SK-N-DZ (cell line): ENCODE measurements at places on chromosomes 12 and 14.

DNA sequence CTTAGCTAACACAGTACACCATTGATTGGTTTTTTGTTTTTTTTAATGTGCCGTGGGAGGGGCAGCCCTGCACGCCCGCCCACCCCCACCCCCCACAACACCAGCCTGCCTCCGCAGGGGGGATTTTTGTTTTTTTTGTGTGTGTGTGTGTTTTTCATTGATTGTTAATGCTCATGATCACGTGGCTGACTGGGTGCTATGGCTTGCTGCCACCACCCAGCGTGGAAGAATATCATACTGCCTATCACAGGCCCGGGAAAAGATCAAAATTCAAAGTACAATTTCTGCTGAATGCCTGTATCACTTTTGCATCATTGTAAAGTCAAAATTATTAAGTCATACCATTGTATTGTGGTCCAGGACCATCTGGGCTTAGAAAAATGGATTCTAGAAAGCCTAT is 8.3 kb downstream of the RESF1 start:
- DNase-seq: no peak

DNA sequence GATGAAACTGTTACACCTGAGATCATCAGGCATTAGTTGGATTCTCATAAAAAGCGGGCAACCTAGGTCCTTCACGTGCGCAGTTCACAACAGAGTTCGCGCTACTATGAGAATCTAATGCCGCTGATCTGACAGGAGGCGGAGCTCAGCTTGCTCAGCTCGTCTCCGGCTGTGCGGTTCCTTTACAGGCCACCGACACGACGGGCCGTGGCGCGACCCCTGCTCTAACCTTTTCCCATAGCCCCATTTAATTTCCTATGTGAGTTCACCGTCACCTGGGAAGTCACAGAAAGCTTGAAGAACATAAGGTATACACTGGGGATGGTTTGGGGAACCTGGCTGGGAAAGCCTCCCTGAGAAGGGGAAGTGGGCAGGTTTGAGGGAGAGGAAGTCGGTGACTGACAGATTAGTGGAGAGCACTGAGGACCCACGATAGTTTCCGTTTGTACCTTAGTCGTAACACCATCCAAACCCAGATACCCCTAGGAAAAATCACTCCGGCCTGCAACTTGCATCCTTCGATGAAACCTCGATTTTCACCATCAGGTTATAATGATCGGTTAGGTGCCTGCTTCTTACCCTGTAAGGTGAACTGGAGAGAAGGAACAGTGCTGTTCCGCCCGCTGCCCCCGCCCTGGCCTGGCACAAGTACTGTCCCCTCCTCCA is 2.8 kb upstream of the AAAS start:
- peak; percentile 50 for DNase-seq

- no peak for DNase-seq
These were observed 16.5 kb downstream of the NPC2 start for GRCh38 chr14:74476607-74477006.

DNA sequence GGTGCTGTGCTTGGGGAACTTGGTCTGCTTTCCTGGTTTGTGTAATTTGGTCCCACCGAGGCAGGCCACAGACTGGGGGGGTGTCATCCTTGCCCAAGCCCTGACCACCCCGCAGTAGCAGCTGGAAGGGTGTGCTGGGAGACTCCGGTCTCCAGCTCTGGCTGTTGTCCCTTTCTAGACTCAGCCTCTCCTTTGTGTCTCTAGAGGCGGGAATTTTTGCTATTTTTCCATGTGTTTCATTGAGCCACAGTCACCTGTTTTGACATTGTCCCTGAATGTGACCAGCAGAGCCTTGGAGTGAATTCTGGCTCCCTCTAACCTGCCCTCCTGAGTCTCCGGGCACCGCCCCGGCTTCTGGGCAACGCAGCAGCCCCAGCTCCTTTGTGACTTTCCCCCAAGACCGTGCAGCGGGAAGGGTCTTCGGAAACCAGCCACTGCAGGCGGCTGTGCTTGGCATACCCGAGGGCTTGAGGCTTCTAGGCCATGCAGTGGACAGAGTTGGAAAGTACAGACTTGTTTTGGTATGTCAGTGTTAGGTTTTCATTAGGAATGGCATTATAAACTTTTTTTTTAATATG is 98.6 kb downstream of the TNFAIP2 start:
- no peak for DNase-seq

DNA sequence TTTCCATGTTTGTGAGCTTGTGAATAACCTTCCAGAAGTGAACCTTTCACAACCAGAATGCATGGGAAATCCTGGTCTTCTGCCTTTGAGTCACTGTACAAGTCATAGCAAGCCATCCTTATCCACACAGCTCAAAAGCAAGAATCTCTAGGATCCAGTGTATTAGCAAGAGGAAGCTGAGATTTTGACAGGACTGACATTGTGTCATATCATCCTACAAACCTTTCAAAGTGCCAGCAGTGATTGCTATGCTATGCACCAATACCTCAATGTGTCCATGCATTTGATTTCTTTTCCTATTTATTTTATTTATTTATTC is 13.5 kb upstream of the NRDE2 start:
- no peak for DNase-seq

GRCh38 chr12:121626853-121627640 is 717 bp downstream of the ORAI1 start:
- peak; percentile 75 for DNase-seq

GRCh38 chr12:124279846-124280360 is 15.0 kb upstream of the RFLNA start:
- no peak for DNase-seq

- DNase-seq: no peak
These were observed 435.3 kb downstream of the RAD51B start for GRCh38 chr14:68254669-68255527.

DNA sequence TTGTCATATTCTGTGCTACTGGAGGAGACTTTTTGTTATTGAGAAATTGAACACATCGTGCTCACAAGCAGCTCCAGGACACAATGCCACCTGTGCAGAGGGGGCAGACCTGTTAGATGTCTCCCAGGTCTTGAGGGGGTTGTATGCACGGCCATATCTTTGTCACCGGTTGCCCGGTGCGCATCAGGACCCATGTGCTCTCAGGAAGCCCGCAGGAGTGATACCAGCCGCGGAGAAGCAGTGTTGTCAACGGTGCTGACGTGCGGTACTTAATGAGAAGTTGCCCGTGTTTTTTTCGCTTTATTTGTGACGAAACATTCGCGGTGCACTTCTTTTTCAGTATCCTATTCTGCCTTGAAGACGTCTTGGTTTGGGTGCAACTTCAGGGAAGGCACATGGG is 128.2 kb upstream of the RTL1 start:
- no peak for DNase-seq

- DNase-seq: no peak
These were observed 479.6 kb downstream of the ADAMTS20 start for GRCh38 chr12:43072431-43072830.

GRCh38 chr12:51217133-51217967 is 512 bp downstream of the POU6F1 start:
- DNase-seq: no peak

- no peak for DNase-seq
These were observed 113.5 kb downstream of the TMTC2 start for GRCh38 chr12:82800185-82800584.

GRCh38 chr12:54378796-54379397 is 5.6 kb downstream of the ZNF385A start:
- DNase-seq: peak; percentile 65

DNA sequence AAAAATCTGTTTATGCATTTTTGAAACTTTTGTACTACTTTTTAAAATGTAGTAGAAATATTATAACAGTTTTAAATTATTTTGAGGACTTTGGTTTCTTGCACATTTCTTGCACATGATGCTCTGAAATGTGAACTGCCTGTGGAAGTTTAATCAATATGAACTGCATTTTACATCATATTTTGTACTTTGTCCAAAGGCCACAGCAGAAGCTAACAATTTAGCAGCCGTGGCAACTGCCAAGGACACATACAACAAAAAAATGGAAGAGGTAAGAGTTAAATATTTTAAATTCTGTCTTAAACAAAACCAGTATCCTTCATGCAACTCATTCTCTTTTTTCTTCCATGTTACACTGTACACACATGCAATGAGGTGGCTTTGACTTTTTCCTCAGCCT is 45.1 kb downstream of the SAV1 start:
- DNase-seq: no peak
